ENCODE measurements at places on chromosomes 13 and 19.

DNA sequence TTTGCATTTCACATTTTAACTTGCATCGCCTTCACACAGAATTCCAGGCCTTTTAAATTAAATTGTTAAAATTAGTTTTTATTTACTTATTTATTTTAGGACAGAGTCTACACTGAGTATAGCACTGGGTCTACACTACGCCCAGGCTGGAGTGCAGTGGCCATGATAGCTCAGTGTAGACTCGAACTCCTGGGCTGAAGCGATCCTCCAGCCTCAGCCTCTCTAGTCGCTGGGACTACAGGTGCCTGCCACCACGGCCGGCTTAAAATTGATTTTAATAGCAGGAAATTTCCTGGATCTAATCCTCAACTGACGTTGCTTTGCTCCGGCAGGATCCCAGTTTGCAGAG lies 301 bp upstream of the ZNF610 start:
- DNase-seq, result no peak

DNA sequence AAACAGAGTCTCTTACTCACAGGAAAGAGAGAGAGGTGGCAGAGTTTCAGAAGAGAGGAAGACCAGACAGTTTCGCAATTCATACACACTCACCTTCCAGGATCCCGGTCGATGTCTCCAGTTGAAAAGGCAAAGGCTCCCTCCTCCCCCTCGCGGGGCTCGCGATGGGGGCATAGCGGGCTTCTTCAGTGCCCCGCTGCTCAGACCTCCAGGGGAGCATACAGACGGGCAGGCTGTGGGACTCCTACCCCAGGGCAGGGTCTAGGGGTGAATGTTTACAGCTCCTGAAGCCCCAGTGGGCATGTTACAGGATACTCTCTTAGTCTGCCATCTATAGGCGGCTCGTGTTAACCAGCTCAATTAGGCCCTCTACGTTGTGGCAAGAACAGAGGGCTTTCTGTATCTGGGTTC lies 139.2 kb downstream of the SLITRK5 start:
- DNase-seq, result no peak

- DNase-seq, result no peak
These were observed 51.5 kb downstream of the EPS15L1 start for GRCh38 chr19:16420336-16420676.

DNA sequence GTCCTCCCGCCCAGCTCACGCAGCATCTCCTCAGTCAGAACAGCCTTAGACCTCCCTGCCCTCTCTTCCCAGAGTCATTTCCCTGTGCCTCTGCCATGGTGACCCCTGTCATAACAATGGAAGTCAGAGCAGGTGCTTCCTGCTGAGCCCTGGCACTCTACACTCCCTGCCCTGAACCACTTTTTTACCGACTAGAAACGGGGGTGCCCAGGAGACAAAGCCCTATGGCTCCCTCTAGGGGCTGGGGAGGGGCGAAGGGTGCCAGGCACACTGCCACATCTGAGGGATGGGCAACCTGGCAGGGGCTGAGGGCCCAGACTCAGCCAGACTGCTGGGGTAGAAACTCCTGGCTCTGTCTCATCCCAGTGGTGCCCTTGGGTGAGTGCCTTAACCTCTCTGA lies 16.4 kb downstream of the ZNF574 start:
- no peak for DNase-seq

DNA sequence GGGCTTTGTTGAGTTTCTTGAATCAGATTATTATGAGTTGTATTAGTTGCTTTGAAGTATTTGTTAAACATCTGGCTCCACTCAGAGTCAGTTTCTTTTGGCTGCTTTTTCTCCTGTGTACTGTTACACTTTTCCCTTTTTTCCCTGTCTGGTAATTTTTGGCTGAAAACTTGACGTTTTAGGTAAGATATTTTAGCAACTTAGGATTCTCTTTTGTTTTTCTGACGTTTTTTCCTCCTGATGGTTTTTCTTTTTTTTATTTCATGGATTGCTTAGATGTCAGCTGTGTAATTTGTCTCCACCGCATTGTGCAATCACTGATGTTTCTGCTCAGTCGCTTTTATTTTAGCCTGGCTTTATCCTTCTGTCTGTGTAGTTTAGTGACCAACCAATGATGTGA lies 20.7 kb downstream of the RFC3 start:
- DNase-seq, result no peak

Measured in left hindlimb (tissue), 1 donor.